CD4-positive, alpha-beta T cell treated with Interleukin-10 for 1 hour (primary cell): ENCODE measurements at places on chromosomes 16 and 17.
A peak's percentile ranks its signal among the peaks of the same experiment; 100 is the strongest.

GRCh38 chr16:67177743-67178699 lies 5.7 kb downstream of the MATCAP1 start:
- DNase-seq = peak; percentile 77

- DNase-seq = no peak
Measured at GRCh38 chr17:49935526-49936210, 33.3 kb upstream of the DLX4 start.

- DNase-seq = no peak
Measured at GRCh38 chr17:39222151-39222550, 3.6 kb downstream of the STAC2 start.

DNA sequence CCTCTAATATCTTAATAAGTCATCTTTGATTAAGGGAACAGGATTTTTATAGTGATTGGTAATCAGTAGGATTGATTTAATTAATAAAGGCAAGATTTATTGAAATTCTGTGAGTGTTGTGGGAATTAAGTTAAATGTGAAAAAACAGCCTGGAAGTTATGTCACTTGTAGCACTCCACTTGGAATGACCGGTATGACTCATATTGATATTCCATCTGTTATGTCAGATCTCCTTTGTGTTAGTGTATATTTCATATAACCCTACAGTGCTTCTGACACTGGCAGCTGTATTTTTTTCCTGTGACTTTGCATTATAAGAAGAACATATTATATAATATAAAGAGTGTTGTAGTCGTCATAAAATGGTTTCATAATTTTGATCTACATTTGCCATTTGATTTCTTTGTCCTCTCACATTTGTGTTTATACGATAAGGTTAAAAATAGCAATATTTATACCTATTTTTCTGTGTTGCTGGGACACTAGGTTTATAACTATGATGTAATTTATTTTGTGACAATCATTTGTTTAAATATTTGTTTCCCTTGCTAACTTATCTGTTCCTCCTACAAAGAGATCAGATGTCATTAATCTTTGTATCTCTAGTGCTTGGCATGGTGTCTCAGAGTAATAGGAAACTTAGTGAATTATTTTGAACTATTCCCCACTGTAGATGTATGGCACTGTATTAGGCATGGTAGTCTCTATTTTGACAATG lies 249.0 kb downstream of the BCAS3 start:
- no peak for DNase-seq

- DNase-seq = no peak
Measured at GRCh38 chr16:20674684-20675487, 22.6 kb downstream of the ACSM1 start.

- DNase-seq = no peak
Measured at GRCh38 chr16:65083164-65083857, 38.6 kb downstream of the CDH11 start.

DNA sequence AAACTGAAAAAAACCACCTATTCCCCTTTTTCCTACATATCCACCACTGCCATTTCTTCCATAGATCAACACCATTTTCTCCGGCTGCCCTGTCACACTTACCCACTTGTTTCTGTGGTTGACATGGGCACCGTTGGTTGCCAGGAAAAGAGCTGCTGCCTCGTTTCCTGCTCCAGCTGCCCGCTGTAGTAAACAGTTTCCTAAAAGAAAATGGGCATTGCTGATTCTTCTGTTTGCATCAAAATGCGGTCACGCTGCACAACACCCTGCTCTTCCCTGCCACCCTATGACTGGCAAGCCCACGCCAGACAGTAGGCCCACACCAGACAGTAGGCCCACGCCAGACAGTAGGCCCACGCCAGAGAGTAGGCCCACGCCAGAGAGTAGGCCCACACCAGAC lies 46.3 kb downstream of the CYB5D2 start:
- no peak for DNase-seq

GRCh38 chr16:2465653-2466415 lies 5.3 kb upstream of the NTN3 start:
- no peak for DNase-seq

GRCh38 chr16:84545114-84545737 lies 40.8 kb upstream of the MEAK7 start:
- no peak for DNase-seq
